ENCODE measurements at places on chromosomes 12 and 14.

DNA sequence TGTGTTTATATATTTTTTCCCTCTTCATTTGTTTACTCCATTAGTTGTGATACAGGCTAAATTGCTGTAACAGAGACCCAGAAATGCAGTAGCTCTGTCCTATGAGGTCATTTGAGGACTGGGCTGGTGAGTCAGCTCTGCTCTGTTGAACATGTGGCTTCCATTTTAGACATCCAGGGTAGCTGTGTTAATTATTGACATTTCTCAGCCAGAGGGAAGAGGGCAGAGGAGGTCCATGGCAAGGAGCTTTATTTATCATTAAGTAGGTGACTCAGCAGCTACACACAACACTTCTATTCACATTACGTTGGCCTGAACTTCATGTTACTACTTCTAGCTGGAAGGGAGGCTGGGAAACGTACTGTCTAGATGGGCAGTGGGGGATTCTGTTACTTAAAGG, 85.4 kb downstream of the PTCSC3 start:
- no peak for DNase-seq

GRCh38 chr14:101065696-101066694, 162.5 kb upstream of the RTL1 start:
- no peak for DNase-seq

- no peak for DNase-seq
These were observed 143.6 kb downstream of the DYRK2 start for GRCh38 chr12:67792185-67792584.

DNA sequence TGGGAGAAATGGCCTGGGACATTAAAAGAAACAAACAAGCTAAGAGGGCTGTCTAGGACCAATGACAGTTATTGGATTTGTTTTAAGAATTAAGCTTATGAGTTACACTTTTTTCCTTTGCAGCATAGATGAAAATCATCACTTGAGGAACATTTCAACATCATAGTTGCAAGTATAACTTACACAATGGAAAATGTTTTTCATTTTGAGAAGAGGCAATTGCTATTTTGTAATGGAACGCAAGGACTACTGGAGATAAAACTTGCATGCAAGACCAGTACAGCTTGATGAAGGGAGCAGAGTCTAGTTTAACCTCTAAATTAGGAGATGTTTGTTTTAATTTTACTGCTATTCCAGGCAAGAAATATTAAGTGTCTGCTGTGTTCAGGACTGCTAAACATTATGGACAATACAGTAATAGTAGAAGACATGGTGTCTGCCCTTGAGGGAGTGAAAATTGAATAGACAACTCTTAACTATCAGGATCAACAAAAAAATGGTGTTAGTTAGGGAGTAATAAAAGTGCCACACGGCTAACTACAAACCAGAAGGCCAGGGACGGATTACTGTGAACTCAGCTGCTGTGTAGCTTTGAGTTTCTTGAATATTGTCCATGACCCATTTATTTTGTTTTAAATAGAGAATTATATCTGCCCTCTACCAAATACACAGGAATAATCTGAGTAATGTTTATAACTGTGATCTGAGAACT, 374.5 kb downstream of the RAD51B start:
- no peak for DNase-seq

DNA sequence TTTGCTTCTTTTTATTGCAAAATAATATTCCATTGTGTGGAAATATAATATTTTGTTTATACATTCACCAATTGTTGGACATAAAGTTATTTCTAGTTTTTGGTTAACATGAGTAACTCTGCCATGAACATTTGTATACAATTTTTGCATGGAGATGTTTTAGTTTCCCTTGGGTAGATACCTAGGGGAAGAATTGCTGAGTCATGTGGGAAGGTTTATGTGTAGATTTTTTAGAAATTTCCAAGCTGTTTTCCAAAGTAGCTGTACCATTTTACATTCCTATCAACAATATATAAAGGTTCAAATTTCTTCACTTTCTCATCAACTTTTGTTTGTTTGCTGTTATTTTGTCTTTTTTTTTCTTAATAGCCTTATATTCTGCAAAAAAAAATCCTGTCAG, 664.7 kb upstream of the FBXO33 start:
- DNase-seq: no peak

DNA sequence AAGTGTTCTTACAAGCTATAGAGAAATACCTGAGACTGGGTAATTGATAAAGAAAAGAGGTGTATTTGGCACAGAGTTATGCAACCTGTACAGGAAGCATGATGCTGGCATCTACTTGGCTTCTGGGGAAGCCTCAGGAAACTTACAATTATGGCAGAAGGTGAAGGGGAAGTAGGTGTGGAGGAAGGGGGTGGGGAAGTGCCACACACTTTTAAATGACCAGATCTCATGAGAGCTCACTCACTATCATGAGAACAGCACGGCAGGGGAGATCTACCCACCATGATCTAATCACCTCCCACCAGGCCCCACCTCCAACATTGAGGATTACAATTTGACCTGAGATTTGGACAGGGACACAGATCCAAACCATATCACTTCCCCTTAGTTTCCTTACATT, 32.8 kb downstream of the TSHR start:
- DNase-seq: no peak

DNA sequence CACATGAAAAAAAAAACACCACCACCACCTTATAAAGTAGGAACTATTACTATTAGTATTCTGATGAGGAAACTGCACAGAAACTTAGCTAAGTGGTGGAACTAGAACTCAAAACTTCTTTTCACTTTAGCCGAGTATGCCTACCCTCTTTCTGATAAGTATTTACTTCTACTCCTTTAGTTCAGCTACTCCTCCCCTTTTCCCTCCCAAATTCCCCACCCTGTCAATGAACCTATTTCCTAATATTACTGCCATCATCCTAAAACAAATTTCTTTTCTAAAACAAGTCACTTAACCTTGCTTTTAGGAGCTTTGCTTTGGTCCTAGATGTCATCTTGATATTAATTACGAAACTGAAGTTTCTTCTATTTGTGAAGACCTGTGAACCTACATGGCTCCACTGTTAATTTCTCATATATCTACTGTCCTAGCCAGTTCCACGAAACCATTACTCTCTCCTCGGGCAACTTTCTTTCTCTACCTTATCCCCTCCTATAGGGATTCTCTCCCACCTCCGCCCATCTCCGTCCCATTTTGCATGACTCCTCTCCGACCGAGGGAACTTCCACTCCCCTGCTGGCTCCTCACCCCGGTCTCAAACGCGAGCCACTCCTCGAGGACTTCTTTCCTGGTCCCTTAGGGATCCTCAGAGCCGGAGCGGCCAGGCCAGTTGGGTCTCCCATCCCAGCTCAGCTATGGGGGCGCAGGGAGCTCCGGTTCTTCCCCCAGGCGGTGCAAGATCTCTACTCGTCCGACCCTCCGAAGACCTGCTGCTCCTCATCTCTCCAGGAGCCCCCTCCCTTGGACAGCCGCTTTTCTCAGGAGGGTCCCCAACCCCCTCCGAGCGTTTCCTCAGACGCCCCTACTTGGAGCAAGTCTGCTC, 1.1 kb downstream of the NUMB start:
- peak; percentile 24 for DNase-seq

GRCh38 chr14:85867450-85867849, 337.5 kb downstream of the FLRT2 start:
- DNase-seq: no peak

- no peak for DNase-seq
These were observed 100.6 kb downstream of the NPAS3 start for GRCh38 chr14:33039311-33039710.

Measured in Ammon's horn (tissue), 1 donor.